ENCODE measurements at places on chromosomes 13 and 19.

GRCh38 chr19:12485052-12485416 is 418 bp upstream of the ZNF709 start:
- peak; percentile 45 for ATAC-seq

GRCh38 chr19:10701955-10702525 is 801 bp downstream of the QTRT1 start:
- peak; percentile 12 for ATAC-seq

DNA sequence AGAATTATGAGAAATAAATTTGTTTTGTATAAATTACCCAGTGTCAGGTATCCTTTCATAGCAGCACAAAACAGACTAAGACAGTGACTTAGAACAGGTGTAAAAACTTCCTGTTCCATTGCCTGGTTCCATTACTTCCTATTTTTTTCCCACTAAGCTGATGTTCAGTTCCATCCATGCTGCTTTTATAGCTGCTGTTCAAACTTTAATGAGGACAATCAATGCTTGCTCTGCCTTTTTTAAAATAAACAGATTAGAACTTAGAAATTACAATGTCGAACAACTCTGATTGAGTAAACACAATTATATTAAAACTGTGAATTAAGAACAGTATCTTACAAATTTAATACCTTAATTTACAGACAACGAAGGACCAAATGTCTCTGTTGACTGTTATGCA is 818.9 kb downstream of the OLFM4 start:
- no peak for ATAC-seq

- ATAC-seq: no peak
Measured at GRCh38 chr13:108257248-108257647, 12.3 kb upstream of the TNFSF13B start.

- no peak for ATAC-seq
Measured at GRCh38 chr13:101262306-101262705, 154.0 kb downstream of the NALCN start.

- no peak for ATAC-seq
Measured at GRCh38 chr13:40271271-40271885, 395.1 kb downstream of the FOXO1 start.

- ATAC-seq: no peak
Measured at GRCh38 chr19:33090179-33090578, 9.2 kb downstream of the GPATCH1 start.

DNA sequence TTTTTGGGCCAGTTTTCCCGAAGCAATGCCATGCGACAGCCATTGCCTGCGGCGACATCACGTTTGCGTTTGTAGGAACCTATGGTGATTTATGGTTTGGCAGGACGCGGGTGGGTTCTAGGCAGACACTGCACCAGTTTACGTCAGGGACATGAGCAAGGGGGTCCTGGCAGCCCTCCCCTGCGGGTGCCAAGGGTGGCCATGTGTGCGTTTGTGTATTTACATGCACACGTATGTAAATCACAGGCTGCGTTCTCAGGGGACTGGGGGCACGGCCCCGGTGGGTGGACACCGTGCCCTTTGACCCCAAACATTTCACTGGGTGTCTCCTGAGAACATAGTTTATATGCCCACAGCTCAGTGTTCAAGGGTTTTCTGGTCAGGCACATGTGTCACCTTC is 9.4 kb upstream of the TMPRSS9 start:
- no peak for ATAC-seq

DNA sequence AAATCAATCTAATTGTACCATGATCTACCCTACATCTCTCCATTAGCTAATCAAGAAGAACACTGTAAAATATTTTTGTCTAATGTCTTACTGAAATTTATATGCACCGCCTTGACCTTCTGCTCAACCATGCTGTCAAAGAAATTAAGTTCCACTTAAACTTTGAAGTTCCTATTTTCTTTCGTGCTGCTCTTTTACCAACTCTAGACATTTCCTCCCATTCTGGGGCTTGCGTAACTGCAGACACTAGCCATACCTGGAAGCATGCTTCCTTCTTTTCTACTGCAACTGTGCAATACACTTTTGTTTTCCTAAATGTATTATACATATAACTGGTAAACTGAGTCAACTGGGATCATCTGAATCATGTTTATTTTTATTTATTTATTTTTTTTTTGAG is 8.5 kb upstream of the UBE2L5 start:
- ATAC-seq: no peak

DNA sequence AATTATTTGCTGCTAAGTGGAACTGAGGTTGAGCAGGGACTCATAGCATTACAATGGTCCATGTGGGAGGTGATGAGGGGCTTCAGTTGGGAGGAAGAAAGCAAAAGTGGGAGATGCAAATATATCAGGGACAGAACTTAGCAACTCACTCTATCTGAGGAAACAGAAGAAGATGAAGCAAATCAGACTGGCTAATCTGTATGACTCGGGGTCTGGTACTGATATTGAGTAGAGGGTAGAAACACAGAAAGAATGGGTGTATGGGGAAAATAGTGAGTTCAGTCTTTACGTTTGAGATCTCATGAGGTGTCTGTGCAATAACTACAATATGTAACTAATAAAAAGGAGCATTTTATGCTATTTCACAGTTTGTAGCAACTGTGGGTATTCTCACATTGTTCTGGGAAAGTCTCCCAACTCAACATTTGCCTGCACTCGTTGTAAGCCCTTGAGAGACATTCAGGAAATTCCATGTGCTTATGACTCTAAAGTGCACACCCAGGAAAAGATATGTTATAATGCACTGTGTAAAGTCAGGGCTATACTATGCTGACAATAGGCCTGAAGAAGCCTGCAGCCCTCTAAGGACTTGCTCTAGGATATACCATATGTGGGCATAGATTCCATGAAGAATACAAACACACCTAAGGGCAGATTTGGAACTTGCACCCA is 183.5 kb downstream of the SPRY2 start:
- ATAC-seq: no peak

DNA sequence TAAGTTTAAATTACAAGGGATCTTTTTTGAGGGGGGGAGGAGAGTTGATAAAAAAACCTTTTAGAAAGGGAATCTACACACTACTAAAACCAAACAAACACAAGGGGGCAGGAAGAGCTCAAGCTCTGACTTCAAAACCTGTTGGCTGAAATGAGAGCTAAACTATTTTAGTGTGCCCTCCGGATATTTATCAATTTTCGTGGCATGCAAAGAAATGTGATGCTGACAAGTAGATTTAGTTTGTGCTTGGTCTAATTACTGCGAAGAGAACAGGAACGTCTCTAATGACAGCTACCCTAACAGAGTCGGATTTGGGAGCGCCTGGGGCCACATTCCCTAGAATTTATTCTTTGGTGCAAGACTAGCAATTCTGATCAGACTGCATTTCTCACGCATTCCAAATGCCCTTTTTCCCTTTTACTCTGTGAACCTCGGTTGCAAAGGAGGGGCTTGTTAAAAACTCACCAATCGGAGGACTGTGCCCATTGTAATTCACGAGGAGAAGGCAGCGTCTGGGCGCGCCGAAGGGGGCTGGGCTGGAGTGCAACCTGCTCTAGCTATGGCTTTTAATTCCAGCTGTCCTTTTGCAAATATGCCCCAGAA is 802 bp upstream of the FREM2 start:
- ATAC-seq: no peak

- ATAC-seq: no peak
Measured at GRCh38 chr13:25802579-25802978, 249.2 kb downstream of the SHISA2 start.

DNA sequence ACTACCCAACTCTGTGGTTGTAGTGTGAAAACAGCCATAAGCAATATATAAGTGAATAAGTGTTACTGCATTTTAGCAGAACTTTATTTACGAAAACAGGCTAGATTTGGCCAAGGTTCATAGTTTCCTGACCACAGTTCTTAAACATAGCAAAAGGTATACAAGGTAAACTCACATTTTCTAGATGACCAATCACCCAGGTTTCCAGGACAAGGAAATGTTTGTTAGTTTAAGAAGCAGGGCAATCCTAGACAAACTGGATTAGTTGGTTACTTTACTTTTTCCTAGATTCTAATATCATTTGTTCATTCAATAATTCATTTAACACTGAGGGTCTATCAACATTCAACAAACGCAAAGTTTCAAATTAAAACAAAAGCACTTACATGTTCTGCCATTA is 201.7 kb downstream of the SPRY2 start:
- no peak for ATAC-seq

DNA sequence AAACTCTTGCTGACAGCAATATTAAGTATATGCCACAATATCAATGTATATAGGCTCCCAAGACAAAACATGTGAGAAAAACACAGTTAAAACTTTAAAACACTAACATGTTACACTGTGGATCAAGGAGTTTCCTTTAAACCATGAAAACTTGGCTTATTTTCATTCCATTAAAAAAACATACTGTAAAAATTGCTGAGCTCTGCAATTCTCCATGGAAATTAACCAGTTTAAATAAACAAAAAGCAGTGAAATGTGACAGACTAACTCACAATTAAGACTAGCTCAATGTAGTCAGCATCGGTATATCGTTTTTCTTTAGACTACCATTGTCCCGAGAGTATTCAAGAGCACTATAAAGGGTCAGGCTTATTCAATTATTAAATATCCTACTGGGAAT is 930.5 kb upstream of the SLITRK1 start:
- no peak for ATAC-seq

DNA sequence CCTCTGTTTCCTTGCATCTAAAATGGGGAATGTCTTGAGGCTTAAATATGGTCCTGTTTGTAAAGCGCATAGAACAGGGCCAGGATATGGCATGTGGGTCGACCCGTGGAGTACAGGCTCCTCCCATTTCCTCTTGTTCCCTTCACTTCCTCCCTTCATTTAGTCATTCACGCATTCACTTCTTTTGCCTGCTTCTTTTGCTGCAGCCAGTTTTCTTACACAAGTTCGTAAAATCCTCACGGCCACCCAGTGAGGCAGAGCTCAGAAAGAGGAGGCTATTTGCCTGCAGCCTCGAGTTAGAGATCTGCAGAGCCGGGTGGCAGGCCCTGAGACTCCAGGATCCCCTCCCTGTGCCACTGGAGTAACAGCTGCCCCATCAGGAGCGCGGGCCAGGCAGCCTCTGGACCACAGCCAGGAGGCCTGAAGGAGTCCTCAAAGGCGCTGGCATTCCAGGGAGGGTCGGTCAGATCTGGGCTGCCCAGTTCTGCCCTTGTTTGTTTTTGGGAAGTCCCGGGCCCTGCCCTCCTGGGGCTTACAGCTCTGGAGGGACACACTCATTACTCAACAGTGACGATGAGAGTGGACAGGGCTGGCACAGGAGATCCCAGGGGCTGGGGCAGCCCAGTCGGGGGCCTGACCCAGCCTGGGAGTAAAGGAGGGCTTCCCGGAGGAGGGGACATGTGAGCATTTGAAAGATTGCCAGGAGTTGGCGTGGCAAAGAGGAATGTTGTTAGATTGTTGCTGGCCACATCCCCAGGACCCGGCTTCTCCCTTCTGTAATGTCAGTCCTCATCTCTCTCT is 4.6 kb downstream of the PPP5C start:
- peak; percentile 35 for ATAC-seq

DNA sequence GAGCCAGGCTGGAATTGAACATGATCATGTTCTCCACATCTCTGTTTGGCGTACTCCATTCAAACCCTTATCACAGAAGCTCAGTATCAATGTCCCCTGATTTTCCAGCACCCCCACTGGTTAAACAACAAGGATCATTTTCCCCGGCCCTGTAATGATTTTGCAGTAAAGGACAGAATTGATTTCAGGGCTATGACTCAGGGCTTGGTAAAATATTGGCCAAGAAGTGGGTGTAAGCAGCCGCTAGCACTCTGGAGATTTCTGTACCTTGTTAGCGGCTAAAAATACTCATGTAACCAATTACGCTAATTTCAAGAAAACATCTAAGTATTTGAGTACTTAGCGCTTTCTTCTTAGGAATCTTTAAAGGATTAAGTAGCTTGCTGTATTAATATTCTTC is 69.5 kb upstream of the FNDC3A start:
- no peak for ATAC-seq

GRCh38 chr19:39001041-39001440 is 25.5 kb upstream of the FBXO17 start:
- ATAC-seq: no peak

GRCh38 chr19:14830702-14831101 is 4.3 kb downstream of the OR7A5 start:
- no peak for ATAC-seq

Measured in esophagus mucosa (tissue), 1 donor.